ENCODE measurements at places on chromosomes 2 and 18.

- DNase-seq: no peak
These were observed 128.2 kb downstream of the MIB1 start for GRCh38 chr18:21868770-21869169.

DNA sequence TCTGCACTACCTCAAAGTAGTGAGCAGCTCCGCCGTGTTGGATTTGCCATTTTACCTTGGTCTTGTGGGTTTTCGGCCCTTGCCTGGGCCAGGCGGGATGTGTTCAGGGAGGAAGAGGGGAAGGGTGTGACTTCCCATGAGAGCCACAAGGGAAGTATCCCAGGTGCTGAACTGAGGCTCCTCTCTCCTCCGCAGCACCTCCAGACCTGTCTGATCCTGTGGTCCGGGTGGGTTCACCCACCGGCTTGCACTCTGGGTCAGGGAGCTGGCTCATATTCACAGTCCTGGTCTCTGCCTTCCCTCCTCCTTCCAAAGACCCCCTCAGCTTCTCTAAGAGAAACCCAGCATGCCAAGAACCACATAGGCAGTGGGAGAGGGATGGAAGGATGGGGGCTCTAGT lies 235.8 kb downstream of the SEPTIN10 start:
- no peak for DNase-seq

DNA sequence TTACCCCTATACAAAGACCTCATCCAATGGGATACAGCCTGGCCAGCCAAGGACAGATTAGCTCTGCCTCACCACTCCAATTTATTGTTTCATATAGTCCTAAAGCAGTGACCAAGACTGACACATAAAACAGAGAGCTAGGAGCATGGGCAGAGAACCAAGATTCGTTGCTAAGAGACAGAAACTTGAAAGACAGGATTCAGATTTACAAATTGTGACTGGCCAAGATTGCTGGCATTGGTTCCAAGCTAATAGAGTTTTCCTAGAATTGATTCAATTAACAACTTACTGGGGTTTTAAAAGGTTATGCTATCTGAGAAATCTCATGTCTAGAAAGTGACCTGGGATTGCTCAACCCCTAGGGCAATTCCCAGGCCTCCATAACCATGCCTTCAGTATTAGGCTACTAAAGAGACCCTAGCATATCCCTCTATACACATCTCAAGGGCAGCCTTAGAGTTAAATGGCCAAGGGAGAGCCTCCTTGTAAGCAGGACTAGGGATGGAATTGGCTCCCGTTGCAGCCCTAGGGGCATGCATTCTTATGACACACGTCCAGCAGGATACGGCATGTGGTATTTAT lies 75.6 kb downstream of the ICOS start:
- DNase-seq: no peak

DNA sequence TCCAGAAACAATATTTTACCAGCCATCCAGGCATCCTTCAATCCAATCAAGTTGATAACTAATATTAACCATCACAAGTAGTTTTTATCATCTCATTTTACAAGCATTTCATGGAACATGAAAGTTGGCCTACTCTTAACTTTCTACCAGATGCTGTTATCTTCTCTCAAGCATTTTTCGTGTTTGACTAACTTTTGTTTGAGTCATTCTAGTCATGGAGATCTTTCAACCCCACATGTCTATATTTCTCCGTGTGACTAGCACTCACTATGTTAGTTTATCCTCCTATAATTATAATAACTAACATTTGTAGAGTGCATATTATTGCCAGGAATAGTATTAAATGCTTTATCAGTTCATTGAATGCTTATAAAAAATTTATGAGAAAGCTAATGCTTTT lies 307.0 kb upstream of the CWC22 start:
- no peak for DNase-seq

Data from amygdala (tissue), 56 donors.